ENCODE measurements at places on chromosomes 2 and 18.

DNA sequence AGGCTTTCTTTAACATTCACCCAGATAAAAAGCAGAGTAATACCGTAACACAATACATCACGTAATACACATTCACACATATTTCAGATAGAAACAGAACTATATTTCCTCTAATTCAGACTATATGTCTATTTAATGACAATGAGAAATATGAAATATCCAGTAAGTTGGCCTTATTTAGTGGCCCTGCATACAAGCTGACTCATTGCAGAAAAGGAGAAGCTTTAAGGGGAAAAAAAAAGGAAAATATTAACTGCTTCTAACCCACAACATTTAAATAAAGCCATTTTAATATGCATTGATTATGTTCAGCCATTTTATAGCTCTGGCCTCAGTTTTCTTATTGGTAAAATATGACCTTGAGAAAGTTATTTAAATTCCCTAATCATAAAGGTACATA lies 94.8 kb downstream of the PPP1R1C start:
- DNase-seq: no peak

GRCh38 chr18:49647496-49648168 lies 85.8 kb downstream of the LIPG start:
- DNase-seq: no peak

DNA sequence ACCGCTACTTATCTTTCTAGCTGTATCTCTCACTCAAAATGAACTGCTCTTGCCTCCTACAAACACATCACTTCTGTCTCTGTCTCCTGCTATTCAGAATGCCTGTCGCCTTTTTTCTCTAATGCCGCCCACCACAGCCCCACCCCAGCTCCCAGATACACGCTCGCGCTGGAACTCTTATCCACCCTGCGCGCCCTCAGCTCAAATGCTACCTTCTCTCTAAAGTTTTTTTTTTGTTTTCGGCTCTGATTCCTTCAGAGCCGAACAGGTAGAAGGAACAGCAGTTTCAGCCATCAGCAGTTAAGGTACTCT lies 3.9 kb upstream of the SOS1 start:
- DNase-seq: peak; percentile 80

- DNase-seq: no peak
These were observed 147.7 kb downstream of the TWIST2 start for GRCh38 chr2:238995634-238996033.

DNA sequence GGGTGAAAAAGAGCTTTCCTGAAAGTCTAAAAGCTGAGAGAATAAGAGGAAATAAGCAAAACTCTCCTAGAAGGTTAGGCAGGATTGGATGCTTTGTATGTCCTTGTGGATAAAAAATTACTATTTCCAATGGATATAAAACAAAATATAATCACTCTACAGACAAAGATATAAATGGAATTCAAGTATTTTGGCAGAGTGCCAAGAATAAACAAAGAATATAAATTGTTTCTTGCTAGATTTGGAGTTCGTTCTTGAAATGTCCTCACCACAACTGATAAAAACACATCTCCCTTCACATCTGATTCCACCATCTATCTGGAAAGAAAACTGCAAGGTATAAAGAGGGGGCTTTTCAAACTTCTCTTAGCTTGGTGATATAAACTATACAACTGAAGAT lies 13.3 kb downstream of the SULT1C3 start:
- DNase-seq: no peak

DNA sequence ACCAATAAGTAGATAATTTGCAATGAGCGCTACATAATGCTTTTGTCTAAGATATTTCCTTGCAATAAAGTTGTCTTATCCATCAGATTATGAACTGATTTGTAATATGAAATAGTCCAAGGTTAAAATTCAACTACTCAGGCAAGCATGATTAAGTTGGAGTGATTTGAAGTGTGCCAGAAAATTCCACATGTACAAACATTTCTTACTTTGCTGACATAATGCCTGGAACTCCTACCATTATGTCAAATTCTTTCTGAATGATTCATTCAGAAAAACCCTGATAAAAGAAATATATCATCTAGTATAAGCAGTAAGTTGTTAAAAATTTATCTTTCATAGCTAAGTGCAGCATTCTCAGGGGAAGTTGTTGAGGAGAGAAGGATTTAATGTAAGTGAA lies 87.3 kb downstream of the CBLN2 start:
- DNase-seq: no peak

- no peak for DNase-seq
These were observed 161.7 kb upstream of the SLC39A10 start for GRCh38 chr2:195495351-195495750.

DNA sequence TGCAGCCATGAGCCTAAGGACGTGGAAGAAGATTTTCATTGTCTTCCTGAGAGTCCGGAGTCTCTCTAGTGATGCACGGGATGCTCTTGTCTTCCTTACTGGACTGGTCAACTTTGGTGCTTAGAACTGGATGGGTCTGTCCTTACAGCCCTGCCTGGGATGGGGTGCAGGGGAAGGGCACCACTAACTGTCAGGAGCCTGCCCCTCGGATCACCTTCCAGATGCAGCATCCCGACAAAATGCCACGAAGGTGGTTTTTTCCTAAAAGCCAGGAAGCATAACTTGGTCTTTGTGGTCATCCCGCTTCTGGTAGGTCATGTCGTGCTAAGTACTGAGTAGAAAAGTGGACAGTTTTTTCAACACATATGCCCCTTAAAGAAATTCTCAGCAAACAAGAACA lies 207.4 kb upstream of the TWIST2 start:
- no peak for DNase-seq

- DNase-seq: no peak
These were observed 8.9 kb downstream of the INPP4A start for GRCh38 chr2:98453531-98453930.

DNA sequence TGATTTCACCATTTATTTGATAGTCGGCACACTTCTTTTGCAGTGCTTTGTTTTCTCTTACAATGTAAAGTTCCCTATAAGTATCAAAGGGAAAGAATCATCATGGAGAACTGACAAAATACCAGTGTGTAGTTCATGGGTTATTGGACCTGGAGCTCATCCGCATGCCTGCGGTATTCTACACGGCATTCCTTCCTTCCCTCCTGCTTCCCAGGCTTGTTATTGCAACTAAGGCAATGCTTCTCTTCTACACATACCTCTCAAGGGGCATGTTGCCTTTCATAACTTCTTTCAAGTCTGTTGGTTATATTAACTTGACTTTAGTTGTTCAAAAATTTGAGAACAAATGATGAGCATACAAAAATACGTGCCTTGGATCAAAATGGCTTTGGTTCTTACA lies 24.3 kb upstream of the FAP start:
- no peak for DNase-seq

DNA sequence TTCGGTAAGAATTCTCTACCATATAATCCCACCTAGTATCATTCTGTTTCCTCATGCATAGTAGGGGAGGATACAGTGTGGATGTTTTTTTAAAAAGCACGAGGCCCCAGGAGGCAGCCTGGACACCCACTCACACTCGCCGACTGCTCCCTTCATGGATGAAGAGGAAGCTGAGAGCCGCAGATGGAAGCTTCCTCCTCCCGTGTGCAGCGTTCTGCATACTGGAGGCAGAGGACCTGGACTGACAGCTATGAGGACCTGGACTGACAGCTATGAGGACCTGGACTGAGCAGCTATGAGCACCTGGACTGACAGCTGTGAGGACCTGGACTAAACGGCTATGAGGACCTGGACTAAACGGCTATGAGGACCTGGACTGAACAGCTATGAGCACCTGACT lies 234.4 kb downstream of the NDUFA10 start:
- no peak for DNase-seq

DNA sequence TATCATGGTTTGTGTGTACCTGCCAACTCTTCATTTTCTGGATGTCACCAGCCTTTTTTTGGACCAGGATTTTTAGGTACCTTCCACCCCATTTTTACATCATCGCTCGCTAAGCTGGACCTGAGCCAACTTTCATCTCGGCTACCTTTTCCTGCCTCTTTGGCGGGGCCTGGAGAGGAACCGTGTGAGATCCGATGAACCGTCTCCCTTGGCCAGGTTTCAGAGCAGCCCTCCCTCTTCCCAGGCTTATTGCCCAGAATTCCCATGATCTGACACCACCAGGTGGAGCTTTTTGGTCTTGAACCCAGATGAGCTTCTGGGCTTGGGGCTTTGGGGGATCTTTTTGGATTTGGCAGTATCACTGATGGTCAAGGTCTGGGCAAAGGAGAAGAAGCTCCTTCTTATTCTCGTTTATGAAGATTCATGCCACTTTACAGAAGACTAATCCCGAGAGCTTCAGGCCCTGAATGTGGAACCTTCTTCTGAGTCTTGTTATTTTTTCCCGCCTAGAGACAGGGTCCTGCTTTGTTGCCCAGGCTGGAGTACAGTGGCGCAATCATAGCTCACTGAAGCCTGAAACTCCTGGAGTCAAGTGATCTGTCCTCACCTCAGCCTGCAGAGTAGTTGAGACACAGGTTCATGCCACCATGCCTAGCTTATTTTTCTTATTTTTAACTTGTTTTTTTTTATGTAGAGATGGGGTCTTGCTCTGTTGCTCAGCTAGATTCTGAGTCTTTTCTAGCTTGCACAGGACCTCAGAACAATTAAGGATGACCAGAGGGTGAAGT lies 50.4 kb downstream of the GATA6 start:
- DNase-seq: no peak

- no peak for DNase-seq
These were observed 58.4 kb upstream of the POMC start for GRCh38 chr2:25226827-25227226.
